Ureter (tissue), 1 donor: ENCODE measurements at places on chromosomes 7 and 10. TPM values are rescaled to one million over a fixed set of nuclear protein-coding genes. Genes with fewer than 3 reads are reported as not detected.

DNA sequence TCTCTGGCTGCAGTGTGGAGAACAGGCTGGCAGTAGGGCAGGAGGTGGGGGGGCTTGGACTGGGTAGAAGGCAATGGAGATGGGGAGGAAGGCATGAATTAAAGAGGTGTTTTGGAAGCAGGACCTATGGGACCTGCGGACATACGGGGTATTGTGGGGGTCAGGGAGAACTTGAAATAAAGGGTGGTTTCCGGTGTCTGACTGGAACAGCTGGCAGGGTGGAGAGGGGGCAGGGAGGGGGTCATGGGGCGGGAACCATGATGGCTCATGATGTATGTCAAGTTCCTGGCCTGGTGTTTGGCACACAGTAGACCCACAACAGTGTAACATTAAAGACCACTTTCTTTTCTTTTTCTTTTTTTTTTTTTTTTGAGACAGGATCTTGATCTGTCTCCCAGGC, 5.5 kb downstream of the LHPP start:
- DNase-seq = no peak

- no peak for DNase-seq
Measured at GRCh38 chr10:124616040-124616835, 127.9 kb downstream of the FAM53B start.

Gene TWIST1
- total RNA-seq = 3.7 TPM

Gene PNLIPRP3
- total RNA-seq = not detected

Gene NSUN6
- total RNA-seq = 33.5 TPM

DNA sequence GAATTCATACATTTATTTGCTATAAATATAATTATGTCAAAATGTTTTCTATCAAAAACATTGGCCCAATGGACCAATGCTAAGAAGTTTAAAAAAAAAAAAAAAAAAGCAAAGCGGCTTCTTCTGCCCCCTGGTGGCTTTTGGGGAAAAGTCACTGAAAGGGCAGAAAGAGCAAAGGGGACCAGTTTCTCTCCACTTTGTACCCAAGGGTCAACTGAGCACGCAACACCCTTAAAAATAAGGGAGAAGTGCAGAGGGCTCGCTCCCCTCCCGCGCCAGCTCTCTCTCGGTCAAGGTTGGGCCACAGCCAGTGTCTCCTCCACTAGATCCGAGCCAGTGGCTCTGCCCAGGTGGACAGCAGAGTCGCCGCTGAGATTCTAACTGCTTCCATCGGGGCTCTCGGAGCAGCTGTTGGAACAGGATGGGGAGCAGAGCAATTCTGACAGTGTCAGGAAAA, 136.4 kb upstream of the FGFR2 start:
- no peak for DNase-seq

DNA sequence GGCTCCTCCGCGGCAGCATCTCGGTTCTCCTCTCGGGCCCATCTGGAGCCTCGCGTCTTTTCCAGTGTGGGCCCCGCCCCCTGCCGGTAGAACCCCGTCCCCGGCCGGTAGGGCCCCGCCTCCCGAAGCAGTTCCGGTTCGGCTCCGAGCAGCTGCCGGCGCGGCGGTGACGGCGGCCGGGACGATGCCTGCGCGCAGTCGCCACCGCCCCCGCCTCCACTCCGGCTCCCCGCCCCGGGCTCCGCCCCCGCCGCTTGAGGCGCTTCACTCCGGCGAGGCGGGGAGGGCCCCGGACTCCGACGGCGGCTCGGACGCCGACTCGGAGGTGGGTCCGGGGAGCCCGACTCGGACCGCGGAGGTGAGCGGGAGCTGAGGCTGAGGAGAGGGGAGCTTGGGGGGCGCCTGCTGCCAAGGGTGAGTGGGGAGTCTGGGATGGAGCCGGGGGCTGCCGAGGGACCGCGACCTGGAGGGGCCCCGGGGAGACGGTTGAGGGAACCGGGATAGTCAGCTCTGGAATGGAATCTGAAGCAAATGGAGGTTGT, at the start of gene SAMD8:
Gene SAMD8, plus strand, starts transcription at position 292 of the 542 bp plus-strand sequence. CDS start 38,873 bp downstream, outside the sequence.
- DNase-seq = peak; percentile 96

DNA sequence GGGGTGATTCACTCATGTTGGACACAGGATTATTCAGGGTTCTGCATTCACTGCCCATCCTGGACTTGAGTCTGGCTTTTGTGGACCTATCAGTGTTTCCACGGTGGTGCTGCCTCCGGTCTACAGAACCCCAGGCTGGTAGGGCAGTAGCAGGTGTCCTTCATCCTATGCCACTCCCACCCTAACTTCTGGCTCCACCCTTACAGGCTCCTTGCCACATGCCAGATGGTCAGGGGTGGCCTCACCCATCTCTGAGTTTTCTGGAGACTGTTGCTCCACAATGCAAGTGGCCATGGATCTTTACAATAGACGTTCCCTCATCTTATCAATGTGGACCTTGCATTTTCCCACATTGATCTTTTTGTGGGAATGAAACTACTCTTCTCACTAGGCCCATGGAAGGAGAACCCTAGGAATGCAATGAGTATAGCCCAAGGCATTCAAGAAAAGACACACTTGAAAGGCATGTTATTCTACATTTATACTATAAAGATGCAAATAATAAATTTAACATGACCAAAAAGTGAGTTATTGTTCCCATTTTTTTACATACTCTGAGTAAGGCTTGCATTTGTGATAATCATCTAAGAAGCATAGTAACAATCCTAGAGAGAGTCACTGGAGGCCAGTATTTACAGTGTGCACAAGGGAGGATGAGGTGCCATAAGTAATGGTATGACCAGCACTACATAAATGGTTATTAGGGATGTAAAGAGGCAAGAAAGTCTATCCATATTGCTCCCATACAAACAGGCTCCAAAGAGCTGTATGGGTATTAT, 57.4 kb upstream of the ADO start:
- no peak for DNase-seq

Gene PDE6C
- not detected for total RNA-seq

DNA sequence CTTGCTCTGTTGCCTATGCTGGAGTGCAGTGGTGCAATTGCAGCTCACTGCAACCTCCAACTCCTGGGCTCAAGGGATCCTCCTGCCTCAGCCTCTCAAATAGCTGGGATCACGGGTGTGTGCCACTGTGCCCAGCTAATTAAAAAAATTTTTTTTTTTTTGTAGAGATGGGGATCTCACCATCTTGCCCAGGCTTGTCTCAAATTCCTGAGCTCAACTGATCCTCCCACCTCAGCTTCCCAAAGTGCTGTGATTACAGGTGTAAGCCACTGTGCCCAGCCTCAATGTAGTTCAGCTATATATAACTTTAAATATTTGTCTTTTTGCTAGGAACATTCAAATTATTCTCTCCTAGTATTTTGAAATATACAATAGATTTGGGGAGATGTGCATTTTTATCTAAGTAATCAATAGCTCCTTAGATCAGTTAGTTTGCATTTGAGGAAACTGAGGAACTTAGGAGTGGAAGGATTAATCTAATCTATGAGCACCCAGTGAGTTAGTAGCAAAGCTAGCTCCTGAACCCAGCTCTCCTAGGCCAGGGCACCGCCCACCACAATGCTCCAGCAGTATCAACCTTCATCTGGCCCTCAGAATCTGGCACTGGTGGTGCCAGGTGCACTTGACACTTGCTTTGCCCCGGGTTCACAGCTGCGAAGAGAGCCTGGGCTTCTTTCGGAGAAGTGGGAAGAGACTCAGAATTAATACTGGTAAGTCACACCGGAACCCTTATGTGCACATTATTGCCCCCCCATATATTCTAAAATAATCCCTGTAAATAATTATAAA, 5.9 kb upstream of the LRMDA start:
- DNase-seq = no peak

DNA sequence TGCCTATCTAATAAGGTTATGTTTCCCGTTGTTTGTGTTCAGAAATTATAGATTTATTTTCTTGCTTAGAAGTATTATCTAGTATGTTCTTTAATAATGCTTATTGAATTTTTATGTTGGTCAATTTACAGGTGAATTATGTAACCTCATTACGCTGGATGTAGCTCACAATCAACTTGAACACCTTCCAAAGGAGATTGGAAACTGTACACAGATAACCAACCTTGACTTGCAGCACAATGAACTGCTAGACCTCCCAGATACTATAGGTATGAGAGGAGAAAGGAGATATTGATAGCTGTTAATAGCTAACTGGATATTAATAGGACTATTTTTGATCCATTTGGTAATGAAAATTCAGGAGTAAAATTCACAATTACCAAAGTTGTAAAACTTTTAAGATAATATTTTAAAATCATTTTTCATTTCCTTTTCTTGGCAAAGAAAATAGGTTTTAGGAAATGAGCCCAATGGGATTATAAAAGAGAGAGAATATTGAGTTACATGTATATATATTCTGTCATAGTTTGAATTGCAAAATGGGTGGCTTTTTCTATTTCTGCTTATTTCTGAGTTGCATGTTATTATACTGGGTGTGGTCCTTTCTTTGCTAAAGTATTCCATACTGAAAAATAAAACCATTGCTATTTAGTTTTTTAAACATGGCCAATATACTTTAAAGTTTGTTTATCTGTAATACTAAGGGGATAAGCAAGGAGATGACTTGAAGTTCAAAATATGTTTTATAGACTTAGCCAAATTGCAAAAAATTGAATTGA, 66.3 kb downstream of the SHOC2 start:
- DNase-seq = no peak

Gene INSIG1
- 41.6 TPM for total RNA-seq

DNA sequence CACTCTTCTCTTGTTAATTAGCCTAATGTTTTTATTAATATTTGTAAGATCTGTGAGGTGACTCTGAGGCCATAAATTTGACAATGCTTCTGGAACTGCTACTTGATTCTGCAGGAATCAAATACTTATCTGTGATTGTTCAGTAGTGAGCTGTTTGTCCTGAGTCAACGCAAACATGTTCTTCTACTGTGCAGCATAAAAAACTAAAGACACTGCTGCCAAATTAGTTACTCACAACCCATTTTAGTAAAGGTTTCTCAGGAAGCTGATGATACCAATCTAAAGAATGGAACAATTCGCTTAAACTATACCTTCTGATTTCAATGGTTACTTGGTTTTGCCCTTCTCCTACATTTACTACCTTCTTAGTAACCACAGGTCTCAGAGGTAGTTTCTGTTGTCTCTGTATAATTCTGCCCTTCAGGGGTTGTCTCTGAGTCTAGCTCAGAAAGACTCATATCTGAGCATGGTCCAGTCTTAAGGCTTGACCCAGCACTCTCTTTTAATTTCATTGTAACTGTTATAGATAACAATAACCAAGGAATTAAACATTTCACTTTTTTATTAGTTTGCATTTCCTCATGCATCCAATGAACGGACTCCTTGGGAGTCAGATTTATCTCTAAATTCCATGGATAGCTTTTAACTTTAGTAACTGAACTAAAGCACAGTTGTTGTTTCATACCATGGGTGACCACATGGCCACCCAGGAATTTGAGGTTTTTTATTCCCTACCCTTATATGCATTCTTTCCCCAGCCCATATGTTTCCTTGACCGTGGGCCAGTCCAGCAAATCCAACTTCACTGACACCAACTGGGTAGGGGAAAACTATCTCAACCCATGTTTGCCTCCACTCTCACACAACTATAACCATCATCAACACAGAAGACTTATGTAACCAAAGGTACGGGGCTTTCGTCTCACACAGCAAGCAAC, 309.5 kb upstream of the TEX47 start:
- no peak for DNase-seq

- DNase-seq = no peak
Measured at GRCh38 chr7:91565499-91566401, 301.5 kb downstream of the FZD1 start.

DNA sequence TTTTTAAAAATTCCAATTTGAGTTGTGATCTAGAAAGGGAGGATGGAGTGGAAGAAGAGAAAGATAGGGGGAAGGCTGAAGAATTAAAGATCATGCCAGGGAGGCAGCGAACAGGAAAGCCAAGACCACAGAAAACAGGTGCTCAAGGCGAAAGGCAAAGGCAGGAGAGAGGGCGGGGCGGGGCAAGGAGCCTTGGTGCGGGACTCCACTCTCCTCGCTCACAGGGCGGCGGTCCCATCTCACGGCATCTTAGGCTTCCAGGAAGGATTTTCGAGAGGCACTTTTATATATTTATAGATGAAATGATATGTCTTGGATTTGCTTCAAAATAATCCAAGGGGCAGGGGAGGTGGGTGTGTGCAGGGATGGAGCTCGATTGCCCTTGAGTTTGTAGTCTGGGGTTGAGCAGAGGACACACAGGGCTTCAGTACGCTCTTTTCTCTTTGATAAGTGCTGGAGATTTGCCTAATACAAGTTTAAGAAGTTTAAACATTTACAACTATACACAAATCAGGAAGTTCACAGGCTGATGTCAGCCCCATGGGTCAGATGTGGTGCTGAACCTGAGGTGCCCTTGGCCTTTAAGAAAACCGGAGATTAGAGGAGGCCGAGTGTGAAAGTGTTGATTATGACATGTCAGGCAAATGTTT, 161.1 kb downstream of the PRKAG2 start:
- DNase-seq = no peak

DNA sequence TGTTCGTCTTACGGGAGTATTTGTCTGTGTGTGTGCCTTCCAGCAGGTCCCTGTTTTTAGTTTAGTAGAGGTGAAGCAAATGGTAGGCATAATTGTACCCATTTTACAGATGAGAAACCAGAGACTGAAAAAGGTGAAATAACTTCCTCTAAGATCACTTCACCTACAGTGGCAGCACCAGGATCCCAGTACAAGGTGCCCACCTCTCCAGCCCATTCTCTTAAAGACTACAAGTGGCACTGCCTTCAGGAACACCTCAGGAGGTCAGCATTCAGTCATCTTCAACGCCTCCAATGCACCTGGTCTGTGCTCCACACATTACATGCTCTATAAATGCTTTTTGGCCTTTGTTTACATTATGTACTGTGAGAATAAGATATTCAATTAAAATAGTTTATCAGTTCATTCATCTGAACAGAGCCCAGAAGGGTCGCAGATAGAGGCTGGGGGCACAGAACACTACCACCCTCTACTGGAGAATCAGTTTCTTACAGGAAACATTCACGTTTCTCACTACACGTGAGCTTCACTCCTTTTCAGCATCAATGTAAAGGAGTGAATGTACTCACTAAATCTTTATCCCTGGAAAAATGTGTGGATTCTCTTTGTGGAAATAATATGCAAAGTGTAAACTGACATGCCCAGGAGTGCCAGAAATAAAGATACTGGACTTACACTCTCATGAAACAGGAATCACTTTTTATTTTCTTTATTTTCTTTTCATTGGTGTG, 45.5 kb upstream of the ABLIM1 start:
- DNase-seq = no peak
